Glutamatergic neuron (in vitro differentiated cells): ENCODE measurements at places on chromosomes 12 and 14. TPM values are rescaled to one million over a fixed set of nuclear protein-coding genes. Genes with fewer than 3 reads are reported as not detected.

The PPM1H gene
- 6.3 TPM for total RNA-seq

DNA sequence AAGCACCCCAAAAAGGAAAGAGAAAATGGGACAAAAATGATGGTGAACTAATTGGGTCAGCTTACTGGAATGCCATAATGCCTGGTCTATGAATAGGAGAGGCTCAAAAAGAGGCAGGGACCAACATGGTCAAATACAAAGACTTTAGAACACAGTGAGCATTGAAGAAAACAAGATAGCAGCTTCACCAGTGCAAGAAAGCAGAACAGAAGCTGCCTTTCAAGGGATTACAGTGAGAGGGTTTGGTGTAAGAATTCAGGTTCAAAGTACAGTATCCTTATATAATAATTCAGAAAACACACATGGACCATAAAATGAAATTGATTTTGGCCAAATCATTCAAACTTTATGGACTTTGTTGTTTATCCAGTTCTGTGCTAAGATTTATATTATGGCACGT, 162.1 kb downstream of the NAV3 start:
- no peak for DNase-seq

DNA sequence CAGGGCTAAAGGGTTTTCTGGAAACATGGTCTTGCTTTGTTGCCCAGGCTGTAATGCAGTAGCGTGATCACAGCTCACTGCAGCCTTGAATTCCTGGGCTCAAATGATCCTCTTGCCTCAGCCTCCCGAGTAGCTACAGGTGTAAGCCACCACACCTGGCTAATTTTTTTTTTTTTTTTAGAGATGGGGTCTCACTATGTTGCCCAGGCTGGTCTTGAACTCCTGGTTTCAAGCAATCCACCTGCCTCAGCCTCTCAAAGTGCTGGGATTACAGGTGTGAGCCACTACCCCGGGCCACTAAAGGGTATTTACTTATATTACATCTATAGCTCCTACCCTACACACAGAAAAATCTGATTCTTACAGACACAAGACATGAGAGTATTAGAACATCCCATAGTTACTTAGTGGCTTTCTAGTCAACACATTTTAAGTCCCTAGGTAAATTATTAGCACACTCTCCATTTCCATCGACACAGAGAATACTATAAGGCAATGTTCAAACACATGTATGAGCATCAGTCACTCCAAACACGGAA, 6.2 kb upstream of the DCAF11 start:
- DNase-seq = no peak

- DNase-seq = no peak
Measured at GRCh38 chr14:102979406-102979805, 56.9 kb downstream of the AMN start.

- no peak for DNase-seq
Measured at GRCh38 chr12:13471471-13471870, 274.9 kb downstream of the EMP1 start.

The CCDC196 gene
- total RNA-seq = not detected

DNA sequence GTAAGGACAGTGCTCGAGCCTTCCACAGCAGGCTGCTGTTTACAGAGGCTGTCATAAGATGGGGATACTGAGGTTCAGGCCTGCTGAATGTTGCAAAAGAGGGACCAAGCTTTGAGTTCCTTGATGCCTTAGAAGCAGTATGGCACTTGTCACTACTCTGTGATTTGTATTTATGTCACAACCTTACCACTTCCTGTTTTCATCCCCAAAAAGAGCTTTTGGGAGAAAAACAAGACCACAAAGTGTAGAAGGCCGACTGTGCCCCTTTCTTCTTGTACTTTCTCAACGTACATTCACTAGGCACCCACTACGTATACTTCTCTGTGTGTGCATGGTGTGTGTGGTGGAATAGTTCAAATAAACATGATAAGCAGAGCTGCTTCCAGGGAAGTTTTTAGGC, 90.1 kb downstream of the DRAM1 start:
- no peak for DNase-seq

DNA sequence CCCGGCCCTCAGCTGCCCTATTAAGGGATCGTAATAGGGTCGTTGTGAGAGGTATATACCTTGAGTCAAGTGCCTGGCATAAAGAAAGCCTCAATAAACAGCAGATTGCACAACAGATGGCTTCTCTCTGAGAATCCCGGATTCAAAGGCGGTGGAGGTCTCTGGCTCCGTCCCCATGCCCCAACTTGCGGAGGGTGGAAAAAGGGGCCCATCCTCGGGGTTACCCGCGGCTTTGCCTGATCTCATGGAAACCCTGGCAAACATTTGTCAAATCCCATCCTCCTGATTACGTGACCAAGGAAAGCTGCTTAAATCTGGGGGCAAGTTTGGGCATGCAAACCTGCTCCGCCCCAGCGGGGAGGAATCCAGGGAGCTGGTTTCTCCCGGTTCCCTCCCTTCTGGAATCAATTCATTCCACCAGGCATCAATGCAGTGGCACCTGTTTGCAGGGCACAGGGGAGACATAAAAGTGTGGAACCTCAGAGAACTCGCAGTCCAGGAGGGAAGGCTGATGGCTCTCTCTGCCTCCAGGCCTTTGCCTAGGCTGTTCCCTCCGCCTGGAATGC, 12.3 kb downstream of the TRPV4 start:
- DNase-seq = no peak

The HAL gene
- total RNA-seq = not detected

The NR1H4 gene
- total RNA-seq = not detected

The LDHB gene
- 539 TPM for total RNA-seq

DNA sequence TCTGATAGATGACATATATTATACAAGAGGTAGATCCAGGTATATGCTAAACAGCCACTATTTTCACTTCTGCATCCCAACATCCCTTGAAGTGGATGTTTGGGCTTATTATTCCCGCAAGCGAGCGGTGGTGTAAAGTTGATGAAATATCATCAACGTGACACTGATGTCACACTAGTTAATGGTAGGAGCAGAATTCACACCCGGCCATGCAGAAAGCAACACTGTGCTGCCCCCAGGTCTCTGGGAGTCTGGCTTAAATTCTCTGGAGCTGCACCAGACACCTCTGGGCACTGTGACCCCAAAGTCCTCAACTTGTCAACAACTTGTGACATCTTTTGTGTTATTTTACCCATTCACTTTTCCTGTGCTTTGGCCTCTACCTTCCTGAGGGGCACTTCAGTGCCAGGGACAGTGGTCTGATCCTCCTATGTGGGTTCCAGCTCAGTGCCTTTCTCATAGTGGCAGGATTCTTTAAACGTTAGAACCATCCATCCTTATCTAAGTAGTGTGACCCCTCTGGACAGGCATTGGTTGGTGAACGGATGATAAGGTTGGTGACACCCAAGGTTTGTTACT, 952 bp downstream of the DRAM1 start:
- no peak for DNase-seq

GRCh38 chr12:107429006-107429705, 256.4 kb upstream of the PWP1 start:
- no peak for DNase-seq

The PCED1B gene
- total RNA-seq = 0.27 TPM

The MUCL1 gene
- not detected for total RNA-seq
